ENCODE measurements at places on chromosomes 6 and 20.

DNA sequence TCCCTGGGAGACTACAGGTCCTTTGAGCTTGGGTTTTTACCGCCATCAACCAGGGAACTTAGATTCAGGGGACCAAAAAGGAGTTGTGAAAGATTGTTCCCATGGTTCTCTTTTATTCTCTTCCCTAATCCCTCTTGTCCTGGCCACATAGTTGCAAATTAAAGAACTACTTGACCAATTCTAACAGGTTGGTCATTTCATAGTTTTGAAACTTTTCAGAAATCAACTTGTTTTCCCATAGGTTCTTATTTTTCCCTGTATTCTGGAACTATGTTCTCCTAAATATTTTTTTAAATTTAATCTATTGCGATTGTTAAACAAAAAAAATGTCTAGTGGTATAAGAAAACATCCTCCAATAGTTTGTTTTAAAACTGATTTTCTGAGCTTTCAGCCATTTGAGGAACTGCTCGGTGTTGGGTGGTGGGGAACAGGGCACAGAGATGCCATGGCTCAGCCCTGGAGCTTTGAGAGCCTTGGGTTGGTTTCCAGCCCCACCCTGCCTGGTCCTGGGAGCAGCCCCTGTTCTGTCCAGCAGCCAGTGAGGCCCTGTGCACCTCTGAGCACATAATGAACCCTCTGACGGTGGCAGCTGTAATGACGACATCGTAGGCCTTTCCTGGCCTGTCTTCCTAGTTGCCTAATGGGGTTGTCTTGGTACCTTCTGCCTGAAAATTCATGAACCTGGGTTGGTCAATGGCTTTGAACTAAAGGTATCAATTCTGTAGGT lies 53.5 kb downstream of the TBC1D7 start:
- no peak for DNase-seq

GRCh38 chr6:84019141-84019841 lies 14.3 kb upstream of the MRAP2 start:
- no peak for DNase-seq

DNA sequence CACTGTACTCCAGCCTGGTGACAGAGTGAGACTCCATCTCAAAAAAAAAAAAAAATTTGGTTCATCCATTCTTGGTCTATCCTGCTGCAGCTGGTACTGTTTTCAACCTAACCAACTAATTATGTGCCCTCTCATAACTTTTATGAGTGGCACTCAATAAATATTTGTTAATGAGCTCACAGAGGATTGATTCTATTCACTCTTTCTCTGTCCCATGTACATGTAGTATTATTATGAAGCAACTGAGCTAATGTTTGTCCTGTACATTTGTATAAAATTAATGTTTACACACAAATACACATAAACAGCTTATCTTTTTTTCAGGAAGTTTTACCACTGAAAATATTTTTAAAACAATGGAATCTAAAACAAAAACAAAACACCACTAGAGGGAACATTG lies 10.1 kb downstream of the RIPOR2 start:
- no peak for DNase-seq

DNA sequence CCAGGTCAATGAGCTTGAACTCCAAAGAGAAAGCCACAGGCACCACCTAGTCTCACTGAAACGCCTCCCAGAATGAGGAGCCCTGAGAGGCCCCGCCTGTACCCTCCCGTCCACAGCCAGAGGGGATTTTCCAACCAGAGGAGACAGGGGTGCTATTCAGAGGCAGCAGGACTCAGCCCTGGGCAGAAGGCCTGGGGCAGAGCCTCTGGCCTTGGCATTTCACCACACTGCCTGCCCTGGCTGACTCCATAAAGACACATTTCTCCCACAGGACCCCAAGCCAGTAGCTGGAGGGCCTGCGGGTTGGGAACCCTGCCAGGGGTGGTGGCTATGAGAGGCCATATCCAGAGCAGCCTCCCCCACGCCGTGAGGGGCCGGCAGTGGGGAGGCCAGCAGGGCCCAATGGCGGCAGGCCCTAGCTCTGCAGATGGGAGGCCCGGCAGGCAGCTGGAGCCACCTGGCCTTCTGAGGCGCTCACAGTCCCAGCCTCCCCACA lies 159.3 kb downstream of the PREX1 start:
- DNase-seq, result no peak

- no peak for DNase-seq
These were observed 853.8 kb upstream of the FLRT3 start for GRCh38 chr20:15191082-15191723.

GRCh38 chr6:123904228-123904627 lies 100.6 kb downstream of the NKAIN2 start:
- DNase-seq, result no peak

DNA sequence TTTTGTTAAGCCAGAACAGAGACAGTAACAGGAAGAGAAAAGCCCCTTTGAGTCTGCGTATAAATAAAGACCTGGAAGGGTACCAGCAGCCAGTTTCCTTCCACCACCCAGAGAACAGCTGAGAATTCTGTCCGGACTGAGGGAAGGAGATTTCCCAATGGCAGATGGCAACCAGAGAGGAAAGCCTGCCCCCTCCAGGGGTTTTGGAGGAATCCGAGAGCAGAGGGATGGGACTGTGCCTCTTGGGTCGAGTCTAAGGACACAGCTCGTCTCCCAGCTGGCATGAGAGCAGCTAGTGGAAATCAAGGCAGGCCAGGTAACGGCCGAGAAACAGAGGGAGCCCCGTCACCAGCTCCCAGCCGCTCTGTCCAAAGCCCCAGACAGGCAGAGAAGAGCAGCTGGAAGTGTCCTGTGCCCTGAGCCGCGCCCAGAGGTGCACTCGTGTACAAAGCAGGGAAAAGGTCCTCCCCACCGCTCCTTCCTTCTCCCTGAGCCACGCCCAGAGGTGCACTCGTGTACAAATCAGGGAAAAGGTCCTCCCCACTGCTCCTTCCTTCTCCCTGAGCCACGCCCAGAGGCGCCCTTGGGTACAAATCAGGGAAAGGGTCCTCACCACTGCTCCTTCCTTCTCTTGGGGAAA lies 134.0 kb upstream of the SNX9 start:
- DNase-seq, result no peak

- no peak for DNase-seq
These were observed 62.9 kb upstream of the RUNX2 start for GRCh38 chr6:45265246-45265645.

GRCh38 chr20:41081276-41081814 lies 52.7 kb downstream of the TOP1 start:
- no peak for DNase-seq

GRCh38 chr6:81120280-81120679 lies 632.2 kb downstream of the TENT5A start:
- no peak for DNase-seq

- DNase-seq, result peak; percentile 35
These were observed 758 bp downstream of the GCLC start for GRCh38 chr6:53544217-53544469.

- DNase-seq, result no peak
These were observed 121.5 kb upstream of the HCRTR2 start for GRCh38 chr6:55052846-55053245.

GRCh38 chr6:19842030-19842615 lies 5.0 kb downstream of the ID4 start:
- no peak for DNase-seq

- DNase-seq, result no peak
These were observed 17.3 kb downstream of the BPHL start for GRCh38 chr6:3135668-3136291.

DNA sequence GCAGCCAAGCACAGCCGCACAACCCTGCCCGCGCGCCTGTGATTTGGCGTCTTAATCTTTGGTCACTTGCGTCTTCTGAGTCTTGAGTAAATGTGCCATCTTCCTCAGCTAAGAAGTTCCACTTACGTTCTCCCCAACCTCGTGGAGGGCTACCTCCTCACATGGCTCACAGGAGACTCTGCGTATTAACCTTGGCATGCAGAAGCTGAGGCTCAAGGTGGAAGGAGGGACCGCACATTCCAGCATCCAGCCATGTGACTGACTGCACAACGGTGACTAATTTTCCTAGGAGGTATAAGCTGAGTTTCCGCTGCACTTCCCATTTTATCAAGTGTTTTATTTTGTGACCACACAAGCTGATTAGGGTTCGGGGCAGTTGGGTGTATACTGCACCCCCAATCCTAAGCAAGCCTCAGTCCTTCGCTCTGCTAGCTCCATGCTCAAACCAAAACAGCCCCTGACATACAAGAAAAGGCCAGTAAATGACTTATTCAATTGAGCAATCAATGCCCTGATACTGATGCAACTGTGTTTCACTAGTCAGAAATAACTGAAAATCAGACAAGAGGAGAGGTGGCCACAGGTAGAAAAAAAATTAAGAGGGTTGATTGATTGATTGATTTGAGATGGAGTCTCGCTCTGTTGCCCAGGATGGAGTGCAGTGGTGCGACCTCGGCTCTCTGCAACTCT lies 7.0 kb downstream of the BEND3 start:
- DNase-seq, result no peak

DNA sequence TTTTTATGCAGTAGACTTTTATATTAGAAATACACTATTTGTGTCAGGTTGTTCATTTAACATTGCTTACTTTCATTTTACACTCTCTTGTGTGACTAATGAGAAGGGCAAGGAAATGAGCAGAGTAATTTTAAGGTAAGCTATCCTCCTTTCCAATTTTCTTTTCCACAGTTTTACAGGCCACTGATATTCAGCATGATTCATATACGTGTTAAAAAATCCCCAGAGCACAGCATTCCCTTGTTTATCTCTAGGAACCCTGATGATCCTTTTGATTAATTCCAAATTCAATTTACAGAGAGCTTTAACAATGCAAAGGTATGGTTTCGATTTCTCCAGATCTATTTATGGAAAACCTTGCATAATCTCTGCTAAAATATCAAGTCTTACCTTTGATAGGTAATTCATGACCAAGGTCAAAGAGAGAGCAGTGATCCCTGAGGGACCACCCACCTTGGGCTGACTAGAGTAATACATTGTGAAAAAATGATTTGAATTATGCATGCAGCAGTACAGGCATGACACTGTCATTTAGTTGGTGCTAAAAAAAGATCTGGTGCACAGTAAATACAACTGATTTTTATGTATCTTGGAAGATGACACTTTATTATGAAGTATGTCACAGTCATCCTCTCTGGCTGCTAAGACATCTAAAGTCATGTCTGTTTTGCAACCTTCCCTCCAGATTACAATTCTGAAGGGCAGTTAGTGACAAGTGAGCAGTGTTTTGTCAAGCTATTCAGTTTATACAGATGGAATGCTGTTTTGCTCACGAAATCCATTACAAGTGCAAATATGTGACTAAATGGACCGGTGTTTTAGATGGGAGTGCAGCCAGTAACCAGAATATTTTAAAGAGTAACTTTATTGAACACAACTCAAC lies 736.6 kb downstream of the EPHA7 start:
- DNase-seq, result no peak

DNA sequence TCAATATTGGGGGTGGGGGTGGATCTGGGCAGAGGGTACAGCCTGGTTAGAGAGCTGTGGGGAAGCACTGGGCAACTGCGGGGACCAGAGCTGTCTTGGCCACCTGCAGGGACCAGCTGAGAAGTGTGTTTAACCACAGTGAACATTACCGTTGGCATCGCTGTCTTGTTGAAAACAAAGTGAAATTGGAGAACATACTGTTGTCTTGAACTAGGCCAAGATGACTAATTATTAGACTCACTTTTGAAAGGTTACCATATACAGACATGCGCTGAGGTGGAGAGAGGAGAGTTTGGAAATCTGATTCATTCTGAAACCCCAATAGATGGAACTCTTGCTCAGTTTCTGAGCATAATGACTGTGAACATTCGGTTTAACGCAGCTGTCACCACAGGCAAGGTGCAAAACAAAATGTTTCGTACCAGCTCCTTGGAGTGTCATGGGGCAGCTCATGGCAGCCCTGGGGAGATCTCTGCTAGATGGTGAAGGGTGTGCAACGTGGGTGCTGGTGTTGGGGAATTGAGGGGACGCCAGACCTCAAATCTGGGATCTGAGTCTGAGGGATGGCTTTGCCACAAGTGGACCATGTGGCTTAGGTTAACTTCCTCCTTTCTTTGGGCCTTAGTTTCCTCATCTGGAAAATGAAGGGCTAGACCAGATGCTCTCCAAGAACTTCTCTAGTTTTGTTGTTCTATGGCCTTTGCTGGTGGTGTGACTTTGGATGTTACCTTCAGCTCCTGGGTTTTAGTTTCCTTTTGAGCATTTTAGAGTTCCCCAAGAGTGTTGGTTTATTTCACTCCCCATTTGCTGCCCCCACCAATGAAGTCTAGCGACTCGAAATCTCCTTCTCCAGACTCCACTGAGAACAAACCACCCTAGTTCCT lies 24.6 kb upstream of the GTSF1L start:
- no peak for DNase-seq

DNA sequence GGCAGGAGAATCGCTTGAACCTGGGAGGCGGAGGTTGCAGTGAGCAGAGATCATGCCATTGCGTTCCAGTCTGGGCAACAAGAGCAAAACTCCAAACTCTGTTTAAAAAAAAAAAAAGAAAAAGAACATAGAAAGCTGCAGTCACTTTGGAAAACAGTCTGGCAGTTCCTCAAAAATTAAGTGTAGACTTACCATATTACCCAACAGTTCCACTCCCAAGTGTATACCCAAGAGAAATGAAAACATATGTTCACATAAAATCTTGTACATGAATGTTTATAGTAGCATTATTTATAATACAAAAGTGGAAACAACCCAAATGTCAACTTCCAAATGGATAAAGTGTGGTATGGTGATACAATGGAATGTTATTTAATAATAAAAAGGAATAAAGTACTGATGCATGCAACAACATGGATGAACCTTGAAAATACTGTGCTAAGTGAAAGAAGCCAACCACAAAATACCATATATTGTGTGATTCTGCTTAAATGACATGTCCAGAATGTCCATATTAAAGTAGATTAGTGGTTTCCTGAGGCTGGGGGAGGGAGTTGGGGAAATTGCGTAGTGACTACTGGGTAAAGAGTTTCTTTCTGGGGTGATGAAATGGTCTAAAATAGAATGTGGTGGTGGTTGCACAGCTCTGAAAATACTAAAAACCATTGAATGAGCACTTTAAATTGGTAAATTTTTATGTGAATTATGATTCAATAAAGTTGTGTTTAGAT lies 62.9 kb downstream of the SUN5 start:
- no peak for DNase-seq

GRCh38 chr6:27679964-27680694 lies 207.2 kb upstream of the ZNF184 start:
- DNase-seq, result no peak

GRCh38 chr6:155548576-155548975 lies 92.9 kb upstream of the NOX3 start:
- no peak for DNase-seq

DNA sequence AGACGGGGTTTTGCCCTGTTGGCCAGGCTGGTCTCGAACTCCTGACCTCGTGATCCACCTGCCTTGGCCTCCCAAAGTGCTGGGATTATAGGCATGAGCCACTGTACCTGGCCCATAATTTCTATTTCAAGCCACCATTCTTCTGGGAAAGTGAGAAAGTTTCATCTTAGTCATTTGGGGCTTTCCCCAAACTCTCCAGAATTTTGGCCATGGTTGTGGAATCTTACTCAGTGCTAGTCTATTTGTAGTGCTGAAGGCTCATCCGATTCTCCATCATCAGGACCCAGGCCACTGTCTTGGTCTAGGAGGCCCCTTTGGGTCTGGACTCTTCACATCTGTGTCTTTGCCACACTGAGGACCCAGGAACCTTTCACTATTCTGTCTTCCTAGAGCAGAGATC lies 164.9 kb downstream of the EYA2 start:
- no peak for DNase-seq

All from omental fat pad (tissue), 4 donors.